ENCODE measurements at places on chromosomes 1 and 21.

DNA sequence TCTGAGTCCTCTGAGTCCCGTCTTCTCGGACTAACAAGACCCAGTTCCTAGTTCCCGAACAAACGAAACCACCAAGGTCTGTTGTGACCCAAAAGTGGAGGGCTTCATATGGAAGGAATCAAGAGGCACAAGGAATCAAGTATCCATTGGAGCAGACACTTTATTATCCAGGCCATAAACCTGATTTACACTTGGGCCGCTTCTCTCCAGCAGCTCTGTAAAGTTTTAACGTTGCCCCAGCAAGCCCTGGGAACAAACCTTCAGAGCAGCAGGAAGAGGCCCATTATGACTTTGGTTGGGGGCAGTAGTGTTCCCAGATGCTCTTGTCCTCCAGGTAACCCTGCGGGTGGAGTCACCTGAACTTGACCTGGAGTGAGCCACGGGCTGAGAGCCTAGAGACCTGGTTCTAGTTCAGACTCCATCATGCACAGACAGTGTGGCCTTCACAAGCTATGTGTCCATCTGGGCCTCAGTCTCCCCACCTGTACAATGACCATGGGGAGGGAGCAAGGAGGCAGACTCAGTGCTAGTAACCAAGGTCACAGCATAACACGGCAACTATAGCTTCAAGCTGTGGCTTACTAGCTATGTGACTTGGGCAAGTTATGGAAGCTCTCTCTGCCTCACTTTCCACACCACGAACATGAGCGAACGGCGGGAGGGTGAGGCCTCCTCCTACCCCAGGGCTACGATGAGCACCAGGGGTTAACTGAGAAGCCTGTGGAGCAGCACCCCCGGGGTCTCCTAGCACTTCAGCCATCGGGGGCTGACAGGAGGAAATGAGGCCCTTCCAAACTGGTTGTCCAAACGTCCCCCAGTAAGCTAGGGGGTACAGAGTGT lies 95.7 kb downstream of the GLIS1 start:
- peak; percentile 30 for DNase-seq

DNA sequence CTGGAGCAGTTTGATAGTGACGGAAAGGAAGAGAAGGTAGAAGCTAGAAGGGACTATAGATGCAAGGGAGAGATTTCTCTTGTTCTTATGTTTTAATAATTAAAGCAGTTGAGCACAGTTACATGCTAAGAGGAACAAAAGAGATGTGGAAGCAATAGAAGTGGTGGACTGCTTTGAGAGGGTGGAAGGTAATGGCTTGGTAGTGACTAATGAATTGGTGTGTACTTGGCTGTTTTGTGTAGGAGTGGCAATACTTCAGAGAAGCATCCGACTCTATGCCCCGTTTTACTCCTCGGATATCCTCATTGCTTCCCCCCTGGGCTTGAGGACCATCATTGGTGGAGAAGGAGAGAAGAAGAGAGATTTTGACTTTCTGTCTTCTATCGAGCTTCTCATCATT lies 12.8 kb downstream of the UTP25 start:
- no peak for DNase-seq

DNA sequence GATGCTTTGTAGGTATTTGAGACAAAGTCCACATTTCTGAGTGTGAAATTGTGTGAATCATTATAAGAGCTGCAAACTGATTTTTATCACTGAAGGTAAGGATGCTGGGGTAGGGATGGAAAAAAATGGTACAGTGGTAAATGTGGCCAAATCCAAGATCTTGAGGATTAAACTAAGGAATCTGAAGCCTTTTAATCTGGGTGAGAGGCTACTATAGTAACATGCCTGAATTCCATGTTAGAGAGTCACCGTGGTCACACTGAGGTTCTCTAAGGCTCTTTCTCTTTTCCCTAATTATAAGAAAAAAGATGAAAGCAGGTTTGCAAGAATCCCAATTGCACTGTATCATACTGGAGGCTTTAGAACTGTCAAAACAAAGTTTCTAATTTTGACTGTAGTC lies 17.6 kb downstream of the PTGER3 start:
- no peak for DNase-seq

- DNase-seq, result no peak
Observed at GRCh38 chr1:193850745-193851144, 664.3 kb upstream of the B3GALT2 start.

- peak; percentile 51 for DNase-seq
Observed at GRCh38 chr21:46457801-46458314, 833 bp upstream of the DIP2A start.

DNA sequence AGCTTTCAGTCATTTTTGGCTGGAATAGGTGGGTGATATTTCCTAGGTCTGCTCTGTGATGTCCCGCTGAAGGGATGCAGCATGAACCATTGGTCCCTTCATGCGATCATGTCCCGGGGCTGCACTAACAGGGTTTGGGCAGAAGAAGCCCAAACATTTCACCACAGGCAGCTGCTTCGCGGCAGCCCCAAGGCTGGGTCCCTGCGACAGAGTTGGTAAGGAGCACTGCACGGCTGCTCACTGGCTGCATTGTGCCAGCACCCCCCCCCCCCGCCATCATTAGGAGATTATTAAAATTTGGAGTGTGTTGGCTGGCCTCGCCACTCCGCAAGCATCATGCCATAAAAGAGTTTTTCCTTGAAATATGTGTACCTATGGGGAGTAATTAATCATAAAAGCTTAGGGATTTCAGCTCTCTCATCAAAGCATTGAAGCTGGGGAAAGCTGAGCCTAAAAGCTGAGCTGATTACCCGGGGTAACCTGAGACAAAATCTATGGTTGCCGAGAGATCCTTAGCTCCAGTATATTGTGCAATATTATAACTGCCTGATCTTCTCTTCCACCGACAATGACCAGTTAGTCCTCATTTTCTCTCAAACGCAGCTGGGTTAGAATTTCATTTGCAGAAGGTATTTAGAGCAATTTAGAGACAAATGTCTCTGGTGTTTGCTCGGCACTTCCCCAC lies 62.5 kb downstream of the PEX14 start:
- no peak for DNase-seq

DNA sequence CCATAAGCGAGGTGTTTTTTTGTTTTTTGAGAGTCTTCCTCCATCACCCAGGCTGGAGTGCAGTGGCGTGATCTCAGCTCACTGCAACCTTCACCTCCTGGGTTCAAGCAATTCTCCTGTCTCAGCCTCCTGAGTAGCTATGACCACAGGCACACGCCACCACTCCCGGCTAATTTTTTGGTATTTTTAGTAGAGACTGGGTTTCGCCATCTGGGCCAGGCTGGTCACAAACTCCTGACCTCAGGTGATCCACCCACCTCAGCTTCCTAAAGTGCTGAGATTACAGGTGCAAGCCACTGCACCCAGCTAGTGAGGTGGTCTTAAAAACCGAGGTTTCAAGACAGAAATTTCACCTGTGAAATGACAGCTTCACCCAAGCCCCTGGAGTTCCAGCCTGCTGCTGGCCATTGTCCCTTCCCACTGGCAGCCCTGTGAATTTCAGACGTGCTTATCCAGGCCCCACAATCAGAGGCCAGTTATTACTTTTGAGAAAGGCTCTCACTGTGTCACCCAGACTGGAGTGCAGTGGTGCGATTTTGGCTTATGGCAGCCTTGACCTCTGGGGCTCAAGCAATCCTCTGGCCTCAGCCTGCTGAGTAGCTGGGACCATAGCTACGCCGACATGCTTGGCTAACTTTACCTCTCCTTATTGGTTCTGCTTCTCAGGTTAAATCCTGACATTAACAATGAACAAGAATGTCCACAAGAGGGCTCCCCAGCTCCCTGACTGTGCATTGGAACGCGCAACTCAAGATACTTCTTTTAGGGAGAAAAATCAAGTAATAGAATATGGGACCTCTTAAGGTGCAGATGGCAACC lies 19.4 kb downstream of the ENO1 start:
- DNase-seq, result peak; percentile 56

DNA sequence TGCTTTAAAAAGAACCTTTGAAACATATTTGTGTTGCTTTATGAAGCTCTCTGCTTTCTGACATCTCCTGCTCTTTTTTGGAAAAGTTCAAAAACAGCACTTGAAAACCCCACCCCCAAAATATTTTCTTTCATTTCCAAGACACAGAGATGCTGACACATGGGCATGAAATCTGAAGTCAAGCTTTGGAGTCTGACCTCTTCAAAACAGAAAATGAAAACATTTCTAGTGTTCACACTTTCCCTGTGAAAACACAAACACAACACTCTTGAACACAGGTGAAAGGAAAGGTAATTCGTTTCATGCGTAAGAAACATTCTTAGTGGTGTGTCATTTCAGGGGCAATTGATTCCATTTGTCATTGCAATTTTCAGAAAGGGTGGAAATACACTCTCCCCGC lies 10.8 kb downstream of the NGF start:
- DNase-seq, result no peak

GRCh38 chr1:32886004-32886827 lies at the start of gene HPCA:
TSS of gene HPCA (plus strand) at chr1:32886491. CDS start at chr1:32888899, 2,408 bp downstream.
- DNase-seq, result peak; percentile 75

- no peak for DNase-seq
Observed at GRCh38 chr1:8163039-8163438, 136.9 kb upstream of the ERRFI1 start.

- no peak for DNase-seq
Observed at GRCh38 chr1:89938171-89939055, 56.5 kb upstream of the ZNF326 start.

DNA sequence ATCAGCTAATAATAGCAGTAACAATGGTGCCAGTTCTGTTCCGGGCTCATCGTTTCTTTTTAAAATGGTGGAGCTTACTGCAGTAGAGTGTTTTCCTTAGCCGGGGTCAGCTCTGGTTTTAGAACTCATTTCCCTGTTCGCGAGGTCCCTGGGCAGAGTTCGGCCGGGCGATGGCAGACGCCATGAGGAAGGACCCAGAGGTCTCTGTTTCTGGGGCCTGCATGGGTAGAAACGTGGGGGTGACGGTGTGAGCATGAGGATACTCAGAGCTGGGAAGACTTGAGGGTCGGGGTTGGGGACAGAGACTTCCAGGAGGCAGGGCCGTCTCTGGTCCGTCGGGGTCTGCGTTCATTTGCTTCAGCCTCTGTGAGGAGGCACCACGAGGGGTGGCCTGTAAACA lies 38.8 kb downstream of the PRKCZ start:
- DNase-seq, result no peak

GRCh38 chr1:183346276-183346732 lies 71.9 kb downstream of the NMNAT2 start:
- DNase-seq, result no peak

GRCh38 chr1:1072849-1073742 lies 1.0 kb downstream of the RNF223 start:
- no peak for DNase-seq

GRCh38 chr1:199311478-199312262 lies 672.8 kb downstream of the PTPRC start:
- DNase-seq, result no peak

DNA sequence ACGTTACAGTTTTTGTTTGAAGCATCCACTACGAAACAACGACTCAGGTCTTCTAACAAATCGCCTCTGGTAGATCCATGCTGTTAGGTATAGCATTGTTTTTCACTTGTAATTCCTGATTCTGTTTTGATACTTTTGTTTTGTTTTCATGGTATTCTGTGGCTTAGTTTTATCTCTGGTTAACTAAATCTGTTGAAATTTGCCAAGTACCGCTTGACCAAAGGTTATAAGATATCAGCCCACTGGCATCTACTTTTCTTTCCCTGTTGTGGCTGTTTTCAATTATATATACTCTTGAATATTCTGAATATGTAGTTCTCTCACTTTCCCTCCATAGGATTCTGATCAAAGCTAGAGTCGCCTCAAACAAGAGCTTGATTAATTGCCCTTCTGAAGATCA lies 274.8 kb upstream of the C1orf105 start:
- DNase-seq, result no peak

- DNase-seq, result no peak
Observed at GRCh38 chr21:37686991-37687810, 229.1 kb downstream of the KCNJ6 start.

GRCh38 chr1:97281962-97282361 lies 560.4 kb downstream of the PTBP2 start:
- no peak for DNase-seq

DNA sequence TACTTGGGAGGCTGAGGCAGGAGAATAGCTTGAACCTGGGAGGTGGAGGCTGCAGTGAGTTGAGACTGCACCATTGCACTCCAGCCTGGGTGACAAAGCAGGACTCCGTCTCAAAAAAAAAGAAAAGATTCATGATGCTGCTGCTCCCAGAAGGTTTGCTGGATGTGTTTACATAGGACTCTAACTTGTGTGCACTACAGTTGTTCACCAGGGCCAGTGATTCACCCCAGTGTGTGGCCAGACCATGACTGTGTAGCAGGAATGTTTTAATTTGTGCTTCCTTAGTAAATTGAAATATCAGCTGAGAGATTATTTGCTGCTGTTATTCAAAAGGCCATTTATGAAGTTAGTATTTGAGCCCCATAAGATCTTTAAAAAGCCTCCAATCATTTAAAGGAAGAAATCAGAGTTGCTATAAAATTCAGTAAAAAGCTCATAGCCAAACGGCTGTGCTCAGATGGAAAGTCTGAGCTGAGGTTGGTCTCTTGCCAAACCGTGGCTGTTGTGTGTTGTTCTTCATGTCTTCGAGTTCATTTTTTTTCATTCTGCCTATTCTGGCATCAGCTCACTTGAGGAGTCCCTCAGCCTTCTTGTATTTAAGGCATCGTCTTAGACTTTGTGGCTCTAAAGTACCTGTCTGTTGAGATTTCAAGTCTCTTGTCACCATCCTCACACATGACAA lies 18.1 kb upstream of the PGD start:
- no peak for DNase-seq

- peak; percentile 54 for DNase-seq
Observed at GRCh38 chr1:179742717-179743678, at the start of gene FAM163A. TSS of gene FAM163A (plus strand) at chr1:179743291. CDS start at chr1:179813098, 69,807 bp downstream.

DNA sequence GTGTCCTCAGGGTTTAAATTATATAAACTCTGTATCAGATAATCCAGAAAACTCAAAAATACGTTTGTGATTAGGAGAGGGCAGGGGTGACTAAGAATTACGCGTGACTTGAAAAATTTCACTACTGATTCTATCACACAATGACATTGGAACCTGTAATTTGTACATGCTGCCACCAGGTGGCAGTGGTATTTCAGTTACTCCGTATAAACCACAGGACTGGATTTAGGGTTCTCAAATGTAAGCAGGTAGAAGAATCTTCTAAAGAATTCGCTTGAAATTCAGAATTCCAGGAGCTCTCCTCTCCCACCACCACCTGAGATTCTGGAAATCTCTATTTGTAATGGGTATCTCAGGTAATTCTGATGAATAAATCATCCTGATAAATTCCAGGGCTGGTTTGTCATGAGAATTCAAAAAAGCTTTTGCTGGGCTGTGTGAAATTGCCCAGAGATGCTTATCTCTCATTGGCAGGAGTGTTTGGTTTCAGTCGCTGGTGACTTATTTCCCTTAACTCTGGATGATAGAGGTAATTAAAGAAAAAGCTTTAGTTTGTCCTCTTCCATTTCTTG lies 1.7 kb upstream of the KRTAP7-1 start:
- no peak for DNase-seq

DNA sequence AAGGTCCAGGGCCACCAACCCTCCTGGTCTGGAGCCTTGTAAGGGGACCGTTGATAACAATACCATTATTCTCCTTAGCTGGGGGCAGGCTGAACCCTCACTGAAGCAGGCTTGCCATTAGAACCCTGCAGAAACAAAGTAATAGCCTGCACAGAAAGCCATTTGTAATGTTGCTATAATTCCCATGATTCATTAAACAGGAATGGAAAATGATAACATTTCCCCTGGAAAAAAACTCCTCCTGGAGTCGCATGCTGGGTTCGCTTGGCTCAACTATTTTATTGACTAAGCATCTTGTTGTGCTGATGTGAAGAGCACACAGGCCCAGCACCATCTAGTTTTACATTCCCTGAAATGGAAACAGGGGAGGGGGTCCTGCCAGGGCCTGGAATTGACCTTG lies 155.6 kb upstream of the CSF3R start:
- DNase-seq, result no peak

Measured in right forelimb (tissue), 1 donor.